ENCODE measurements at places on chromosomes 5 and 9. TPM values are rescaled to one million over a fixed set of nuclear protein-coding genes. Genes with fewer than 3 reads are reported as not detected.
A peak's percentile ranks its signal among the peaks of the same experiment; 100 is the strongest.

Gene CYLC2
- not detected for polyA plus RNA-seq

Gene SEMA6A
- 72.5 TPM for polyA plus RNA-seq

Gene CLTB
- polyA plus RNA-seq, result 45.0 TPM

Gene NPR2
- polyA plus RNA-seq, result 36.8 TPM

Gene ADAMTSL2
- 1.2 TPM for polyA plus RNA-seq

DNA sequence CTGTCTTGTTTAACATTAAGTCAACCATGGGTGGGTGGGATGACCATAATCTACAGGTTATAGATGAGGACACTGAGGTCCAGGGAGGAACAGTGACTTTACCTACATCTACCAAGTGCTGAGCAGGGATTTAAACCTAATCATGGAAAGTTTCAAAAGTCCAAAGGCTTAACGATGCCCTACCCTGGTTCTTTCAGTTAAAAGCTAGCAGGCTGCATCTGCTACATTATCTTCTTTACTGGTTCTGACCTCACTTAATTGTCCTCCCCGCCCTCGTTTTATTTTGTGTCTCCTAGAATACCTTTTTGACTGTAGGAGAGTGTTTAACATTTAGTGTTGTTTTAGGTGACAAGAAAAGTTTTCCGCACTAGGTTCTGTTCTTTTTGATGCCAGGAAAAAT, 735.2 kb downstream of the TLR4 start:
- no peak for DNase-seq

DNA sequence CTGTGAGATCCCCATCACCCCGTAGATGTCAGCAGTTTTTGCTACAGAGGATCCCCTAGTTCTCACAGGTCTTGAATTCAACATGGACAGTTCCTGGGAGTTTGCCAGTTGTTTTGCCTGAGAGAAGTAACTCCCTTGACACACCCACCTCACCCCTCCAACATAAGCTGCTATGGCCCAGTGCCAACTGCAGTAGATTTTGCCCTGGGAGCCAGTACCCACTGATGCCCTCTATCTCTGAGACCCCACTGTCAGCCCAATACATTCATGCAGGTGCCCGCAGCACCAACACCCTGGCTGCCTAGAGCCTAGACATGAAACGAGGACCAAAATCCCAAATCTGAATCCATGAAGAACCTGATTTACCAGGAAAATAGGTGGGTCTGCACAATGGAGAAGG, 583.9 kb upstream of the CTNND2 start:
- no peak for DNase-seq

GRCh38 chr5:179256328-179257175, 88.7 kb downstream of the ADAMTS2 start:
- DNase-seq, result no peak

- DNase-seq, result peak; percentile 69
Observed at GRCh38 chr5:157670662-157671591, at the start of gene C5orf52. TSS of gene C5orf52 (plus strand) at chr5:157671533. CDS start at chr5:157671615, 82 bp downstream.

- DNase-seq, result peak; percentile 44
Observed at GRCh38 chr9:2157277-2158110, 142.3 kb downstream of the SMARCA2 start.

- DNase-seq, result no peak
Observed at GRCh38 chr9:14992516-14992915, 82.3 kb upstream of the FREM1 start.

- no peak for DNase-seq
Observed at GRCh38 chr9:124037790-124038189, 26.2 kb downstream of the LHX2 start.

DNA sequence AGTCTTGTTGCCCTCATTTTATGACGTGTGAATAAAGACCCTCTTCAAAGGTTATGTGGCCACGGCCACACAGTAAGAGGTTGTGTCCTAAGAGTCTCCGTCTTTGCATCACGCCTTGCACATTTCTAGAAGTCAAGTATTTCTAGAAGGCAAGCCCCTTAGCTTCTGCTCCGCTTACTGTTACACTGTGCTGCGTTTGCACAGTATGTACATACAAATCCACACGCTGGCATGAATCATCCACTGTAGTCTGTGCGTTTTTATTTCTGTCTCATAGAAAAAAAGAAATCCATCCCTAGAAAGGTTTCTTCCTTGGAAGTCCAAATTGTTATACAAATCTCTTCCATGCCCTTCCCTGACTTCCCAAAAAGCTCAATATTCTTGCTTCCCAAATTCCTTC, 21.4 kb upstream of the ICE1 start:
- DNase-seq, result no peak

DNA sequence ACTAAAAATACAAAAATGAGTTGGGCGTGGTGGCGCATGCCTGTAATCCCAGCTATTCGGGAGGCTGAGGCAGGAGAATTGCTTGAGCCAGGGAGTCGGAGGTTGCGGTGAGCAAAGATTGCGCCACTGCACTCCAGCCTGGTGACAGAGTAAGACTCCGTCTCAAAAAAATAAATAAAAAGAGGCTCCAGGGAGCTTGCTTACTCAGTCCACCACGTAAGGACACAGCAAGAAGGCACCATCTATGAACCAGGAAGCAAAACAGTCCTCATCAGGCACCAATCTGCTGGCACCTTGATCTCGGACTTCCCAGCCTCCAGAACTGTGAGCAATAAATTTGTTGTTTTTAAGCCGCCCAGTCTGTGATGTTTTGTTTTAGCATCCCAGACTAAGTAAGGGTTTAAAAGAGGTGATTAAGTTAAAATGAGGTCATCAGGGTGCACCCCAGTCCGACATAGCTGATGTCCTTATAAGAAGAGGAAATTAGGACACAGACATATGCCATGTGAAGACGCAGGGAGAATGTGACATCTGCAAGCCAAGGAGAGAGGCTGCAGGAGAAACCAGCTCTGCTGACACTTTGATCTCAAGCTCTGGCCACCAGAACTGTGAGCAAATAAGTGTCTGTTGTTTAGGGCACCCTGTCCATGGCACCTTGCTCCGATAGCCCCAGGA, 45.9 kb downstream of the C9orf50 start:
- DNase-seq, result no peak

DNA sequence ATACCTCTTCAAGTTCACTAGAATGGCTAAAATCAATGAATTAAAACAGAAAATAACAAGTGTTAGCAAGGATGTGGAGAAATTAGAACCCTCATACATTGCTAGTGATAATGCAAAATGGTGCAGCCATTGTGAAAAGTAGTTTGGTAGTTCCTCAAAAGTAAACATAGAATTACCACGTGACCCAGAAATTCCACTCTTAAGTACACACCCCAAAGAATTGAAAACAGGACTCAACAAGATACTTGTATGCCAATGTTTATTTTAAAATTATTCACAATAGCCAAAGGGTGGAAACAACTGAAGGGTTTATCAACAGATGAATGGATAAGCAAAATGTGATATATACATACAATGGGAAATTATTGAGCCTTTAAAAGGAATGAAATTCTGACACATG, 70.3 kb downstream of the BARX1 start:
- DNase-seq, result no peak

GRCh38 chr5:95555553-95555952, 652 bp downstream of the ARSK start:
- no peak for DNase-seq

- DNase-seq, result no peak
Observed at GRCh38 chr5:77449277-77449676, 42.8 kb downstream of the WDR41 start.
